Large intestine (tissue), 12 donors: ENCODE measurements at places on chromosomes 3 and 15. TPM values are rescaled to one million over a fixed set of nuclear protein-coding genes. Genes with fewer than 3 reads are reported as not detected.

STRC gene
- 10.9 TPM for polyA plus RNA-seq

ITIH4 gene
- polyA plus RNA-seq: 4.3 TPM

CHCHD6 gene
- 10.8 TPM for polyA plus RNA-seq

RTP1 gene
- polyA plus RNA-seq: 0.12 TPM

ALG1L2 gene
- 0.91 TPM for polyA plus RNA-seq

CTXN2 gene
- 0.10 TPM for polyA plus RNA-seq

SLC2A2 gene
- 202 TPM for polyA plus RNA-seq

CSPG4 gene
- 6.9 TPM for polyA plus RNA-seq

PARP3 gene
- 17.1 TPM for polyA plus RNA-seq

NRG4 gene
- 1.6 TPM for polyA plus RNA-seq

ARHGEF26 gene
- 12.6 TPM for polyA plus RNA-seq

LRRC2 gene
- polyA plus RNA-seq: 0.72 TPM

SLC22A14 gene
- 0.13 TPM for polyA plus RNA-seq

SI gene
- 722 TPM for polyA plus RNA-seq

UNC45A gene
- polyA plus RNA-seq: 49.1 TPM

FAM81A gene
- 5.3 TPM for polyA plus RNA-seq

MAGEL2 gene
- 2.0 TPM for polyA plus RNA-seq

NOX5 gene
- polyA plus RNA-seq: 0.16 TPM

ASB14 gene
- 0.78 TPM for polyA plus RNA-seq

NEK10 gene
- 0.87 TPM for polyA plus RNA-seq

CSTA gene
- polyA plus RNA-seq: 1.2 TPM

CCR9 gene
- 1.0 TPM for polyA plus RNA-seq

TGM4 gene
- 0.04 TPM for polyA plus RNA-seq

RPUSD3 gene
- 31.8 TPM for polyA plus RNA-seq

ADPRH gene
- 3.4 TPM for polyA plus RNA-seq

SLC28A1 gene
- 33.1 TPM for polyA plus RNA-seq

SLCO3A1 gene
- 5.1 TPM for polyA plus RNA-seq

ILDR1 gene
- 3.2 TPM for polyA plus RNA-seq

PCSK6 gene
- 22.2 TPM for polyA plus RNA-seq

MYH15 gene
- 1.0 TPM for polyA plus RNA-seq

CKMT1B gene
- 15.3 TPM for polyA plus RNA-seq

STAC gene
- 1.8 TPM for polyA plus RNA-seq

CRBN gene
- polyA plus RNA-seq: 49.0 TPM

ADCY5 gene
- 10.6 TPM for polyA plus RNA-seq

TMEM43 gene
- 39.4 TPM for polyA plus RNA-seq
